ENCODE measurements at places on chromosomes 3 and 15. TPM values are rescaled to one million over a fixed set of nuclear protein-coding genes. Genes with fewer than 3 reads are reported as not detected.

GRCh38 chr3:34319881-34320280, 521.5 kb downstream of the PDCD6IP start:
- no peak for DNase-seq

DNA sequence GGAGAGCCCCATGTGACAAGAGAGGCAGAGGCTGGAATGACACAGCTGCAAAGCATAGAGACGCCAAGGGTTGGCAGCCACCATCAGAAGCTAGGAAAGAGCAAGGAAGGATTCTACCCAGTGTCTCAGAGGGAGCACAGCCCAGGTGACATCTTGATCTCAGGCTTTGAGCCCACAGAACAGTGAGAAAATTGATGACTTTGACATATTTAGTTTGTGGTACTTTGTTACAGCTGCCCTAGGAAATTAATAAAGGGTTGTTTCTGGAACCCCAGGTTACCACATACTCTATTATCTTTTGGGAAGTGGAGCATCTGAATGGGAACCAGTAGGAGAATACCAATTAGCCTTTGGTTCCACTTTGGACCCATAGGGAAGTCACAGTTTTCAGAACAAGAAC, 231.7 kb downstream of the ZNF621 start:
- DNase-seq: no peak

- peak; percentile 97 for DNase-seq
Measured at GRCh38 chr15:72203507-72203837, 5.9 kb upstream of the GRAMD2A start.

CDHR4 gene
- 0.44 TPM for total RNA-seq

SLC22A14 gene
- total RNA-seq: 0.64 TPM

- DNase-seq: peak; percentile 67
Measured at GRCh38 chr3:166445865-166446264, 608.6 kb upstream of the BCHE start.

DNA sequence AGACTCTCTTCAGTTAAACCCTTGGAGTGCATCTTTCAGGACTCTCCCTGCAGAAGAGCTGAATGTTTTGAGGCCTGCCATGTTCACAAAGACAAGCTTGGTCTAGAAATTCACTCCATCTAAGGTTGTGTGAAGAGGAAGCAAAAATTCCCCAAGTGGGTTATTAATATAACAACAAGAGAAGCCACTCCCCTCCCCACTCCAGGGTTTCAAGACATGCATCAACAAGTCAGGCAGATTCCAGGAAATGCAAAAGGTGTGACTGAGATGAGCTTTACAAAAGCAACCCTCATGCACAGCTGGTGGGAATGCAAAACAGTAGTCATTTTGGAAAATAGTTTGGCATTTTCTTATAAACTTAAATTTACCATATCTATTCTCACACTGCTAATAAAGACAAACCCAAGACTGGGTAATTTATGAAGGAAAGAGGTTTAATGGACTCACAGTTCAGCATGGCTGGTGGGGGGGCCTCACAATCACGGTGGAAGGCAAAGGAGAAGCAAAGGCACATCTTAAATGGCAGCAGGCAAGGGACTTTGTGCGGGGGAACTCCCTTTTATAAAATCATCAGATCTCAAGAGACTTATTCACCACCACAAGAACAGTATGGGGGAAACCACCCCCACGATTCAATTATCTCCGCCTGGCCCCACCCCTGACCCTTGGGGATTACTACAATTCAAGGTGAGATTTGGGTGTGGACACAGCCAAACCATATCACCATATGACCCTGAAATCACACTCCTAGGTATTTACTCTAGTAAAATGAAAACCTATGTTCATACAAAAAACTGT, 31.3 kb downstream of the TARS3 start:
- peak; percentile 56 for DNase-seq

- DNase-seq: no peak
Measured at GRCh38 chr3:187822402-187822801, 77.1 kb upstream of the BCL6 start.

DNA sequence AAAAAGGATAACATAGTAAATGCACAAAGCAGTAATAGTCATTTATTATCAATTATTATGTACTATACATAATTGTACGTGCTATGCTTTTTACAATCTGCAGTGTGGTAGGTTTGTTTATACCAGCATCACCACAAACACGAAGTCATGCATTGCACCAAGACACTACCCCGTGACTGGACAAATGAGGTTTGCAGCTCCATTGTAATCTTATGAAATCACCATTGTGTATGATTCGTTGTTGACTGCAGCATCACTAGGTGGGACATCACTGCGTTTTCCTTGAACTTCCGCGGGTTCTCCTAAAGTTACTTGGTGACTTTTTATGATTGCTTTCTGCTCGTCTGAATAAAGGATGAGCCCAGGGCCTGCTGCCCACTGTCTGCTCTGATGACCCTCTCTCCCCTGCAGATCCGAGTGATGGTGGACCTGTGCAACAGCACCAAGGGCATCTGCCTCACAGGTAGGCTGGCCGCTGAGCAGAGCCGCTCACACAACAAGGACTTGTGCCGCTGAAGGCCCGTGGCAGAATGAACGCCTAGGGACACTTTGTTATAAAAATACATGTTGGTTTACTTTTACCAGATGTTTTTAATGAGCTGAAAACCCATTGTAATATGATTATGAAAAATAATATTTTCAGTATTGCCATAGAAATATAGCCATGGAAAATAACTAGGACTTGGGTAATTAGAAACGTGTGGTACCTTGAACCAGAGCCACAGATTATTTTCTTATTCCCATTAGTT, 35.8 kb downstream of the GLDN start:
- DNase-seq: no peak

PLSCR4 gene
- total RNA-seq: 4.4 TPM

Measured in MCF 10A (cell line).